ENCODE measurements at places on chromosomes 5 and 9.

DNA sequence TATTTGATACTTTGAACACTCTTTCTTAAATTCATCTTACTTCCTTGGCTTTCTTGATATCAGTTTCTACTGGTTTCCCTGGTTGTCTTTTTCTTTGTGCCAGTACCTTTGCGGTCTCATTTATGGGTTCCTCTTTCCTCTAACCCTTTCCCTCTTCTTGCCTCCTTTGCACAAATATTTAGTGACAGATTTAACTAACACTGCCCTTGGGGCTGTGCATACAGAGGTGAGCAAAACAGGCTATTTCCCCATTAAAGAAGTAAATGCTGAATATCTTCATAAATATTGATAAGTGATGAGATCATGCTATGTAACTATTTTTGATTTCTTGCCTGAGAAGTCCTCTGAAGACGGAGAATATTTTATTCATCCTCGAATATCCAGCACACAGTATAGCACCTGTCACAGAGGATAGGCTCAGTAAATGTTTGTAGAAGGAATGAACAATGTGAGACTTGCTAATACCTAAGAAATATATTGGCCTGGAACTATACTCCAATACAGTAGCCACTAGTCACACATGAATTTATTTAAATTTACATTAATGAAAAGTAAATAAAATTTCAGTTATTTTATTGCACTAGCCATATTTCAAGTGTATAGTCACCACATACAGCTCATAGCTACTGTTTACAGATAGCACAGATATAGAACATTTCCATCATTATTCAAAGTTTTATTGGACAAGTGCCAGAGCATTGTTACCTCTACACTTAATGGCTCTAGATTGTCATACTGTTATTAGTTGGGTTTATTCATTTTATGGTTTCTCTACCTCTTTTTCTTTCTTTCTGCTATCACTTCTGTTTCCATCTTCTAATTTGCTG is 90.4 kb downstream of the RIC1 start:
- DNase-seq = no peak

- DNase-seq = no peak
Measured at GRCh38 chr5:171285465-171285864, 23.6 kb upstream of the TLX3 start.

DNA sequence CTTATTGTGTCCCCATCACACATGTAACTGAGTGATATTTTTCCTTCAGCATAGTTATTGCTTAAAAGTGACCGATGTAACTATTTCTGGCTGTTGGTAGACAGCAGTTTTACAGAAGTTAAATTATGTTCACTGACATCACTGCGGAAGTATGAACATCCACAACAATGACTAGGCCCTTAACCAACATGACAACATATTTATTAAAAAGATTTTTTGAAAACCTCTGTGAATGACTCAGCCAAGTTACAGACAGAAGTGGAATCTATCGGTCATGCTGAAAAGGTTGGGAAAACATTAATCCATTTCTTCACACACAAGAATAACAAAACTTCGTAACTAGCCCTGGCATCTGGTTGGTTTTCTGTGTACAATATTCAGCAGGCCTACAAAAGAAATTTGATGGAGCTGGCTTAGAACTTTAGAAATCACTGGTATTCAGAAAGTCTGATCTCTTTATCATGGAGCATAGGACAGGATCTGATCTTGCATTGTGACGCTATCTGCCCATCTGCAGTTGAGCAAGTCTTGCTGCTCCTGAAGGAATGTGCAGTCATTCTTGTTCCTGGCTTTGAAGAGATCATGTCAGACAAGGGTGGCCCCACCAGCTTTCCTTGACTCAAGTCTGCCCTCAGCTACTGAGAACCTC is 6.5 kb downstream of the GLIS3 start:
- no peak for DNase-seq

DNA sequence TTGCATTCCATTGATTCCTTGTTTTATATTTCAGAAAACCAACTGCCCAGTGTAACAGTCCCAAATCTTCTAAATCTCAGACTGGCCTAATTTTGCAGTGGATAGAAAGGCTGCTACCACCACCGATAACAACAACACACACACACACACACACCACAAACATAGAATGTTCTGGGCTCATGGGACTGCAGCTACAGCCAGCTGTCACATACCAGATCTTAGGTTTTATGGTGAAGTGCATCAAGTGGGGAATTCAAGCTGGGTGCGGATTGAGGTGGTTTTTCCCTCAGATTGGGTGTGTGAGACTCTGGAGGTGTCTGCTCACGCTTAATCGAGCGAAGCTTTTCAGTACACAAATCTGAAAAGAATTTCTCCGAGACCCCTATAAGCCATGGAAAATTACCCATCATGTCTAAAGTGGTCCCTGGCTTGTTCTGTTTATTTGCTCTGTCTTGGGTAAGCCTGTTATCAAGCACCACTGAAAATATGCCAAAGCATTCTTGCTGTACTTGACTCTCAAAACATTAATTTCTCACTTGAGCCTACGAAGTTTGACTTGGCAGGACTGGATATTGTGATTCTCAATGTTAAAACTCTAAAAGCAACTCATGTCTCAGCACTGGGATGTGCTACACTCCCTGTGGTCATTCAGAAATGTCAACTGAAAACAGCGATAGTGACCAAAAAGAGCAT is 71.1 kb downstream of the ALDH7A1 start:
- DNase-seq = no peak

GRCh38 chr5:74378464-74378863 is 262.1 kb downstream of the ENC1 start:
- DNase-seq = no peak

- DNase-seq = no peak
Measured at GRCh38 chr5:151281001-151281639, 22.4 kb downstream of the SLC36A3 start.

- no peak for DNase-seq
Measured at GRCh38 chr5:123875561-123876275, 363.7 kb downstream of the CSNK1G3 start.

GRCh38 chr9:98775831-98776441 is 20.4 kb downstream of the ANKS6 start:
- DNase-seq = no peak

- no peak for DNase-seq
Measured at GRCh38 chr9:87545858-87546257, 48.2 kb downstream of the DAPK1 start.

GRCh38 chr9:123445981-123446610 is 90.1 kb downstream of the CRB2 start:
- no peak for DNase-seq

DNA sequence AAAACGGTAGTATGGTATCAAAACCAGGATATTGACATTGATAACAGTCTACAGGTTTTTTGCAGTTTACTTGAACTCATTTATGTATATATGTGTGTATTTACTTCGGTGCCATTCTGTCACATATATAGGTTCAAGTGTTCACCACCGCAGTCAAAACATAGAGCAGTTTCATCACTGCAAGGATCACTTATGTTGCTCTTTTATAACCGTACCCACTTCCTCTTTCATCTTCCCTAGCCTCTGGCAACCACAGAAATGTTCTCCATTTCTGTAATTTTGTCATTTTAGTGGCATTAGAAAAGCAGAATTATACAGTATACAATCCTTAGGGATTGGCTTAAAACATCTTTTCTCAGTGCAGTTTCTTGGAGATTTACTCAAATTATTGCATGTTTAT is 90.3 kb downstream of the SH3GL2 start:
- DNase-seq = no peak

DNA sequence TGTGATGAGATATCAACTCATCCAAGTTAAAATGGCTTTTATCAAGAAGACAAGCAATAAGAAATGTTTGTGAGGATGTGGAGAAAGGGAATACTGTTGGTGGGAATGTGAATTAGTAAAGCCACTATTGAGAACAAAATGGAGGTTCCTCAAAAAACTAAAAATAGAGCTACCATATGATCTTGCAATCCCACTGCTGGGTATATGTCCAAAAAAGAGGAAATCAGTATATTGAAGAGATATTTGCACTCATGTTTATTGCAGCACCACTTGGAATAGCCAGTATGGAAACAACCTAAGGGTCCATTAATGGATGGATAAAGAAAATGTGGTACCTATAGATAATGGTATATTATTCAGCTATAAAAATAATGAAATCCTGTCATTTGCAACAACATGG is 25.1 kb downstream of the PPIP5K2 start:
- DNase-seq = no peak

DNA sequence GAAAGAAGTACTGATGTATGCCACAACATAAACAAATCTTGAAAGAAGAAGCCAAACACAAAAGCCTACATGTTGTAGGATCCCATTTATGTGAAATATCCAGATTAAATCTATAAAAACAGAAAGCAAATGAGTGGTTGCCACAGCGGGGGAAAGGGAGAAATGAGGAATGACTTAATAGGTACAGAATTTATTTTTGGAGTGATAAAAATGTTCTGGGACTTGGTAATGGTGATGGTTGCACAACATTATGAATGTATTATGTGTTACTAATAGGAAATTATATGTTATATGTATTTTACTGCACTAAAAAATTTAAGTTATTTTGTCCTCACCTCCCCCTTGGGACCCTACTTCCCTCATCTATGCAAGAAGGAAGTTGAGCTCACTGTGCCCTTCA is 16.4 kb upstream of the TTC1 start:
- DNase-seq = no peak

DNA sequence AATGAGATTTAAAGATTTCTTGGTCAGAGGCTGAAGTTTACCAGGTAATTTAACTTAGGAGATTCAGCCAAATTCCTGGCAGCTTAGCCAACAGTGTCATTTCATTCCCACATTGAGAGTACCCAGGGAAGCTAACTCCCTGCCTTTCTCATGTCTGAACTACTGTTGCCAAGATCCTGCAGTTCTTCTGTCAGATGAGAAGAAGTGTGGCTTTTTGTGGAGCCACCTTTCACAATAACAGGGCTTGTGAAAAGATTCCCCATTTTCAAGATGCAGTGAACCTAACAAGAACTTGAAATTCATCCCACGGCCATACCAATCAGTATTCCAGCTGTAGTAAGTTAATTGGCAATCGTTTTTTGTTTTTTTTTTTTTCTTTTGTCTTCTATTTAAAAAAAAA is 176.4 kb downstream of the XRCC4 start:
- DNase-seq = no peak

- no peak for DNase-seq
Measured at GRCh38 chr5:98917433-98917832, 11.4 kb downstream of the CHD1 start.

DNA sequence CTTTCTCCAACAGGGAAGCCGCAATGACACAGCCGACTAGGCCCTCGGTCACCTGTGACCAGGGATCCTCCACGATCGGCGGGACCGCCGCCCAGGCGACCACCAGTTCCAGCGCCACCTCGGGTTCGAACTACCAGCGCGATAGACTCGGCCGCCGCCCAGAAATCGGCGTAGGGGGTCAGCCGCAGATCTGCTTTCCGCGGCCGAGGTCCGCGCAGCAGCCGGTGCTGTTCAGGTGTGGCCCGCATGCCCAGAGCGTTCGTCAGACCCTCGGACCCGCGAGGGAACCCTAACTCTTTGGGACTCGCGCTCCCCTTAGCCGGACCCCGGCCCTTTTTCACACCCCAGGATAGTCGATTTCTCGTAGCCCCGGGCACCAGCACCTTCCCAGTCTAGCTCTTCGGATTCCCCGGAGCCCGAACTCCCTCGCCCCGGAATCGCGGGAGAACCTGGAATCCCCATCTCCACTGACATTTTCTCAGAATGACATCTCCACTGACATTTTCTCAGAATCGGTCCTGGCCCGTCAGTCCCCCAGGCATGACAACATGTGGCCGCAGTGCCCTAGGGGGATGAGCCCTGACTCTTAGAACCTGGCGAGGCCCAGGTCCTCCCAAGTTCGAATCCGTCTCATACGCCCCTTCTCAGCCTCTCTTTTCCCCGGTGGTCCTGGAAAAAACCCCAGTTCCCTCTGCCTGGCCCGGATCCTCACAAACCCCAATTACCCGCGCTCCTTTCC is 428 bp downstream of the C5orf52 start:
- peak; percentile 67 for DNase-seq
